Body of pancreas (tissue), 4 donors: ENCODE measurements at places on chromosomes 6 and 20. TPM values are rescaled to one million over a fixed set of nuclear protein-coding genes. Genes with fewer than 3 reads are reported as not detected.

- H3K27ac ChIP-seq = peak overlapping the region; percentile 99
- H3K27me3 ChIP-seq = no peaks in the 10 kb centered on the region
- H3K4me3 ChIP-seq = peak overlapping the region; percentile 39
- DNase-seq = no peak
- H3K36me3 ChIP-seq = no peaks in the 10 kb centered on the region
These were observed 973 bp upstream of the BRD2 start for GRCh38 chr6:32967151-32968091.

GRCh38 chr6:30678964-30679726 lies 6.3 kb upstream of the DHX16 start:
- no peak overlapping the region for H3K4me3 ChIP-seq
- DNase-seq = peak; percentile 88
- no peaks in the 10 kb centered on the region for H3K27me3 ChIP-seq
- H3K36me3 ChIP-seq = no peaks in the 10 kb centered on the region

DNA sequence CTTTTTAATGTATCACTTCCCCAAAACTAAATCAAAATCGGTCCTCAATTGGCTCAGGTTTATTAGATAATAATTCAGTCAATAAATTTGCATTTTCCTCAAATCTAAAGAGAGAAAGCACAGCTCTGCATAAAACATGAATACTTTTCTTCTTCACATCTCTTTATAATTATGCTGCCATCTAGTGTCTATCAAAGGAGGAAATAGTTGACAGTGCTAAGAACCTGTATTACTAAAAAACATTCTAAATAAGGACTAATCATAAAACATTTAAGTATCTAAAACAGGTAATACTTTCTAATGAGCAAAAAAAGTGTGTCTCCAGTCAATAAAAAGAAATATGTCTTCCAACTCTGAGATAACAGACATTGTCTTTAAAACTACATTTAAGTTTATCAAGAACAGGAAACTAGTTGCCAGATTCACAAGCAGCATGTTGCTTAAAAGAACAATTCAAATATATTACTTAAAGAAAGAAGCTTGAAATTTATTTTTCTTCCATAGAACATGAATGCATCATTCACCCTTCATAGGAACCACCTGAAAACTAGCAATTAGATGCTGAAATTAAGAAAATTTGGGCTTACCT lies 56.5 kb upstream of the DST start:
- H3K27me3 ChIP-seq = no peaks in the 10 kb centered on the region
- no peaks in the 10 kb centered on the region for H3K36me3 ChIP-seq
- H3K4me3 ChIP-seq = no peak overlapping the region
- H3K27ac ChIP-seq = no peak overlapping the region
- DNase-seq = no peak
- no peaks in the 10 kb centered on the region for H3K4me1 ChIP-seq

- no peak overlapping the region for H3K27ac ChIP-seq
- H3K36me3 ChIP-seq = no peaks in the 10 kb centered on the region
- H3K4me1 ChIP-seq = no peaks in the 10 kb centered on the region
- H3K27me3 ChIP-seq = no peaks in the 10 kb centered on the region
These were observed 26.4 kb downstream of the GABRR1 start for GRCh38 chr6:89190741-89191140.

ATP9A gene
- total RNA-seq = 16.8 TPM

- no peak for DNase-seq
- peaks cover 59% of the 10 kb centered on the region for H3K4me1 ChIP-seq
- H3K36me3 ChIP-seq = no peaks in the 10 kb centered on the region
- no peak overlapping the region for H3K4me3 ChIP-seq
- no peak overlapping the region for H3K27ac ChIP-seq
- H3K27me3 ChIP-seq = no peaks in the 10 kb centered on the region
These were observed 13.7 kb downstream of the TAB2 start for GRCh38 chr6:149331043-149331807.

DNA sequence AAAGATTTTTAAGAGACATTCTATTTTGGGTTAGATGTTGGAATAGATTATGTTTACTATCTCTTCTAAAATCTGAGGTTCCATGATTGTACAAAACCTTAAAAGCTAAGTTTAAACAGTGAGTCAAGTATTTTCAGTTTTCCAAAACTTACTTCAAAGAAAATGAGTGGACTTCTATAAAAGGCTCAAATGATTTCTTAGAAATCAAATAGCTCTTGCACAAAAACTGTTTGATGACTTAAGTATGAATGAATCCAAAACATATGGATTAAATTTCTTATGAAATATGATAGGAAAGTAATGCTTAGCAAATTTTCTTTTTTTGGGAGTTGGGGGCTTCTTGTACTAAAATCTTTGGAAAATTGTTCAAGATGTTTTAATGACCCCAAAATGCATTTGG lies 837.3 kb upstream of the SLC35B3 start:
- no peak overlapping the region for H3K4me3 ChIP-seq
- no peak for DNase-seq
- no peaks in the 10 kb centered on the region for H3K4me1 ChIP-seq
- H3K27me3 ChIP-seq = no peaks in the 10 kb centered on the region
- H3K27ac ChIP-seq = no peak overlapping the region
